ENCODE measurements at places on chromosomes 6 and 20.

GRCh38 chr6:80325742-80326141, 219.3 kb downstream of the BCKDHB start:
- no peak for DNase-seq

- no peak for DNase-seq
Measured at GRCh38 chr6:28517964-28518363, 2.4 kb upstream of the GPX6 start.

DNA sequence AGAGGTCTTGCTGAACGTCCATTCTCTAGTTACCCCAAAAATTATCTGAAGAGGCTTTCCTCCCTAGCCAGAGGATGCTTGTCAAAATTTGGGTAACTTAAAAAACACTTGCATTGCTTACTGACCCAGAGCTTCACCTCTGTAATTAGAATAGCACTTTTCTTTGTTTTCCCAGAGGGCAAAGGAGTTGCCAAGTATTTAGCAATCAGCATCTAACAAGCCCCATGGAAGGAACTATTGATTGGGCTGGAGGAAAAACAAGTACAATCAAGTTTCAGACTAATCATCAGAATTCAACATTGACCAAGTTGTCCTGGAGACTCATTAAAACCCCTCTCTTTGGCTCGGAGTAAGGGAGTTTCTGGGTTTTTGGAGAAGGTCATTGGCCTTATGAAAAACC, 226.4 kb downstream of the TBC1D7 start:
- no peak for DNase-seq

- DNase-seq, result no peak
Measured at GRCh38 chr6:150167479-150167873, 24.6 kb downstream of the PPP1R14C start.

DNA sequence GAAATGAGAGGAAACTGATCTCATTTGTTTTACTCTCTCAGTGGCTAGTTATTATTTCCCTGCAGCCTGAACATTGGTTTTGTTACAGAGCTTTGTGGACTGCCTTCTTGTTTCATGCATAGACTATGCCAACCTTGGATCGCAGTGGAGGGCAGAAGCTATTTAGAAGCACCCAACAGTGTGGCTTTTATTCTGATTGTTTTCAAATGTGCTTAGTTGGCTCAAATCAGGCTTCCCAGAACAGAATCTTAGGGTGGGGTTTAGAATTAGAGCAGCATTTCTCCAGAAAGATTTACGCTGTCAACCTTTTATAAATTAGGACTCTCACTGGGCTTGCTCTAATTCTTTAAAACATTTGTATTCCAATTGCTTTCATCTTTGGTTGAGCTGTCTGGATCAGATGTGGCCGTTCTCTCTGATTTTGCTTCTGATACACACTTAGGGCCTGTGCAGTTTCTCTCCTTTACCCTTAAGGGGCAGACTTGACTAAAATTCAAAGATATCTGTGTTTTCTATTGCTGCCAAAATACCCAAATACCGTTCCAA, 210.3 kb downstream of the BCKDHB start:
- no peak for DNase-seq

DNA sequence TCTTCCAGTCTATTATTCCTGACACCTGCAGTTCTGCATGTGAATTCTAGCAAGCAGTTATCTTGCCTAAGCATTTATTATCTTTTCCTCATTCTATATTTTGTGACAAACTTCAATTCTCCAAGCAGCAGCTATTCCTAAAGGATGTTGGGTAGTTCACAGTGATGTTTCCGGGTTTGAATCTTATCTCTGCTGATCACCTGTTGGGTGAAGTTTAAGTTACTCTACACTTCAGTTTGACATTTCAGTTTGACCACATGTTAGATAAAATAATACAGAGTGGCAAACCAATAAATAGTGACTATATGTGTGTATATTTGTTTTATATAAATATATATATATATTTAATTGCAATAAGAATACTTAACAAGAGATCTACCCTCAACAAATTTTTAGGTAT, 168.6 kb downstream of the ADGRG6 start:
- DNase-seq, result no peak

DNA sequence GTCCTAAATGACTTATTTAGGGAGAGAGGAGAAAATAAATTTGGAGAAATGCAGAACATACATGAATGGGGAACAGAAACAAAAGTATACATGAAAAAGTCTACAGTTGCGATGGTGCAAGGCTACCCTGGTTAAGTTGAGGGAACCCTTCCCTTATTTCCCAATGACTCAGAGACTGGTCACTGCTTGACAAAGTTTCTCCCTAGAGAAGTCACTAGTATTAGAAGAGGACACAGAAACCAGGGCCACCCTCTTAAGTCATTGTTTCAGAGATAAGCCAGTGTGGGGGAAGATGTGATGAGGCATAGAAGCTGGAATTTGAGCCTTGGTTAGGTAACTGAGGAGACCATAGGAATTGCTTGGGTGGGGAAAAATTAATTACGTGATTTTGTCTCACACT, 24.4 kb upstream of the EDN1 start:
- no peak for DNase-seq

GRCh38 chr6:106146852-106147351, 60.8 kb downstream of the PRDM1 start:
- DNase-seq, result no peak

DNA sequence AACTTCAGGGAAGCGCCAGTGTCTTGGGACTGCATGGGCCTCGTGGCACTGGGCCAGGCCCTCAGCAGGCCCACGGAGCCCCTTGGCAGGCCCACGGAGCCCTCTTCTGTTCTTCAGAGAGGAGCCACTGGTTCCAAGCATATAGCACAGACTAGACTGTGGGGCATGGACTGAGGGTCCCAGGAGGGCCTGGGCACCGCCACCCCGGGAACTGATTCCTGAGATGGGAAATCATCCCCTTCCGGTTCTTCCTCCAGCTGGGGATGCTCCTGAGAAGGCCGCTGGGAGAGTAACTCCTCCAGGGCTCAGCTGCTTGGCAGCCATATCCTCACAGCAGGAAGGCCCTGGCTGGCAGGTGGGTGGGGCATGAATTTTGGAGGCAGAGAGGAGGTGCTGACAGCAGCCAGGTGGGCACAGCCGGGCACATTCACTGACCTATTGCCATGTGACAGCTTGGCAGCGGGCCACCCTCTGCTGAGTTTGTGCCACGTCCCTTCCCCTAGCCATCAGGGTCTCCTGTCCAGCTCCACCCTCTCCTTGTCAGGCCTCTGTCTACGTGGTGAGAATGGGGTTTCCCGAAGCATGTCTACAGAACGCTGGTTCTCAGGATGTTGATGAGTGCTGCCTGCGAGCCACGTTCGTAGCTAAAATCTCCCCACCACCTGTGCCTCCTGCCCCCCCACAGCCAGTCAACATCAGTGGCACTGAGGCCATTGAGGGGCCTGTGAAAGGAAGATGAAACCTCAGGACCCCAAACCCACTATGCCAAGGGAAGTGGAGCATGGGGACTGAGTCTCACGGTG, 152.1 kb downstream of the TAF4 start:
- no peak for DNase-seq

GRCh38 chr20:22805996-22806395, 221.6 kb upstream of the FOXA2 start:
- DNase-seq, result no peak

DNA sequence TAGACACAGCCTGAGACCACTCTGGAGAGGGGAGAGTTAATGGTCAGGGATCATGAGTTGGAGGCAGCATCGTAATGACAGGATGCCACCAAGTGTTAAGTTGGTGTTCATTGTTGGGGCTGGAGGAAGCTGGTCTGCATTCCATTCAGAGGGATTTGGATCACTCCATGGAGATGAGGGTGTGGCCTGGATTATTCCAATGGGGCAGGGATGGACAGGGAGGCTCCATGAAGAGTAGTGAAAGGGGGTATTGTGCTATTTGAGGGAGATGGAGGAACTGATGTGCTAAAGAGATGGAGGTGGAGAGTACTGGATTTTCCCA, 1.1 kb downstream of the SAPCD1 start:
- DNase-seq, result no peak

- no peak for DNase-seq
Measured at GRCh38 chr20:17418737-17419136, 112.4 kb downstream of the BFSP1 start.

DNA sequence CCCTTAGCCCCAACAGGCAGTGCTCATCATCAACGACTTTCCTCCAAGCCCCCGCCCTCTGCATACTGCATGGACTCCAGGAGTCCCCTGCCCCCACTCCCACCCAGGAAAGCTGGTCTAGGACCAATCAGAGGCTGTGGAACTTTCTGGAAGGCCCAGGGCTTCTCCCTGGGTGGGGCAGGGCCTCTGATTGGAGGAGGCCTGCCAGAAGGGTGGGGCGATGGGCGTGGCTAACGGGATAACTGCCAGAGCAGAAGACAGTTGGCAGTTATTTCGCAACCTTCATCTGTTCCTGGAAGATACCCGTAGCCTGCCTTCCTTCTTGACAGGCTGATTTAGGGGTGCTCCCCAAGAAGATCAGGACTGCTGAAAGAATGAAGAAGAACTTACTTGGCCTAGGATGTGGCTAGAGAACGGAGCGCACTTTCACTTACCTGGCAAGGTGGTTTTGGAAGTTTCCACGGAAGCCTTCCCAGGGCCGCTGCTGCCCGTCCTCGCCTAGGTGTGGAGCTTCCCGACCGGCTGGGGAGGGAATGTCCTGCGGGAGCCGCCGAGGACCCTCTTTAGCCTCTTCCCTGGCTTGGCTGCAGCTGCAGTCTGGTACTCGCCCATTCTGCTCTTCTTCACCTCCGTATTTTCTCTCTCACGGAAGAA, 209.0 kb downstream of the LRFN2 start:
- no peak for DNase-seq

DNA sequence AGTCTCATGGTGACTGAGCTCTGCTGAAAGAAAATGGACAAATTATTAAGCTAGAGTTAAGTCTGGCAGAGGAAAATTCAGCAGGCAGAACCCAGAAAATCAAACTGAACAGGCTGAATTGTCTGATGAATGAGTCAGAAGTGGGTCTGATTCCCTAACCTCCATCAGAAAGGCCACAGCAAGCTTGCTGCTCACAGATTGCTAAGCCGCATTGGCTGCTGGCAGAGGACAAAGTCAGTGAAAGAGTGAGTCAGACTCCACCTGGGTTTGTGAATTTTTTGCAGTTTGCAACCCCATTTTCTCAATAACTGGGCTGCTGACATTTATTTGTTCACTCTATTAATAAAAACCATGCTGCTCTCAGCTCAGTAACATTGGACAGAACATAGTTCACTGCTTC, 191.3 kb downstream of the EPM2A start:
- no peak for DNase-seq

DNA sequence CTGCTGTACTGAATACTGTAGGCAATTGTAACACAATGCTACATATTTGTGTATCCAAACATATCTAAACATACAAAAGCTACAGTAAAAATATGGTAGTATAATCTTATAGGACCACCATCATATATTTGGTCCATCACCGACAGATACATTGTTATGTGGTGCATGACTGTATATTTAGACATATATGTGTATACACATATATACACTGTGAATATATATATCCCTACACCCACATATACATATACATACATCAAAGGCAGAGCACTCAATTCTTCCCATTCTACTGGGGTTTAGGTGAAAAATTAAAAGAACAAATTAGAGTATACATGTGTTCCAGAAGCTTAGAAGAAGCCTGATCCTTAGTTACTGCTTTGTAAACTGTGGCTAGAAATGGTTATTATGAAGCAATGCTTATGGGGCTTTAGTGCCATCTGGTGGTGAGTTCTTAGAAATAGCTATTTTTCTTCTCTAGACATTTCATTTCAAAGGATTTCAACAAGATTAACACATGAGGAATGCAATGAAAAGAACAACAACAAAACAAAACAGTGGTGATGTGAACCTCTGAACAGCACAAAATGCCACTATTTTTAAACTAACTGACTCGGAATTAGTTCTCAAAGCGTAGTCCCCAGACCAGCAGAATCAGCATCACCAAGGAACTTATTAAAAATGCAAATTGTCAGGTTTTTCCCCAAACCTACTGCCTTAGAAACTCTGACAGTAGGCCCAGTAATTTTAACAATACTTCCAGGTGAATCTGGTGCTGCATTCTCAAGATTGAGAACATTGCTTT, 38.0 kb downstream of the PKHD1 start:
- no peak for DNase-seq

DNA sequence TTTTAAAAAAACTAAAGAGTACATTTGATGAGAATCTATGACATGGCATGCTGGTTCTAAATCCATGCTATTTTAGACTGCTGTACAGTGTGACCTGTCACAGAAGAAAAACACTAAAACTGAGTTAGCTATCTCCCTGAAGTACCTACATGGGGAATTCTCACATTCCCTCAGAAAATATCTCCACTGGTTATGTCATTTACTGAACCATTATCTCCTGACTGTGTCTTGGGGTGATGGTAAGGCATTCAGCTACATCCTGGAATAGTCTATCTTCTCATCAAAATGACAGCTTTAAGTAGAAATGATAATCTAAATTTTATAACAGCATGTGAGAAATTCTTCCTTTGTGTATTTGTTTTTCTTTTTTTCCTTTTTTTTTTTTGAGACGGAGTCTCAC, 172.1 kb upstream of the HTR1E start:
- DNase-seq, result no peak

- DNase-seq, result no peak
Measured at GRCh38 chr6:110720066-110720465, 95.2 kb downstream of the CDK19 start.

GRCh38 chr20:55291261-55291660, 714.1 kb downstream of the CBLN4 start:
- no peak for DNase-seq

DNA sequence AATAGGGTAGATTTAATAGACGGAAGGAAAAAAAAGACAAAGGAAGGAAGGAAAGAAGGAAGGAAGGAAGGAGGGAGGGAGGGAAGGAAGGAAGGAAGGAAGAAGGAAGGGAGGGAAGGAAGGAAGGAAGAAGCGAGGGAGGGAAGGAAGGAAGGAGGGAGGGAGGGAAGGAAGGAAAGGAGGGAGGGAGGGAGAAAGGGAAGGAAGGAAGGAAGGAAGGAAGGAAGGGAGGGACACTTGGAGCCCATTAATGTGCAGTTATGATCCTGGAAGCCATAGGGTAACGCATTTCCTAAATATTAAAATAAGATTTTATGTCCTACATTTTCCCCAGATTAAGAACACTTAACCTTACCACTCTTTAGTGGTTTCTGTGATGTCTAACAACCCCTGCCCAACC, 465.7 kb downstream of the ADGRB3 start:
- no peak for DNase-seq

- peak; percentile 8 for DNase-seq
Measured at GRCh38 chr20:54680872-54681619, 205.7 kb downstream of the DOK5 start.

- no peak for DNase-seq
Measured at GRCh38 chr20:31708736-31709534, 13.7 kb downstream of the BCL2L1 start.

- DNase-seq, result peak; percentile 13
Measured at GRCh38 chr20:45792317-45793118, 764 bp downstream of the DNTTIP1 start.

GRCh38 chr20:64100946-64101688, 6.2 kb downstream of the NPBWR2 start:
- no peak for DNase-seq

All from GM12891 (cell line).